Spinal cord (tissue), 10 donors: ENCODE measurements at places on chromosomes 6 and 20. TPM values are rescaled to one million over a fixed set of nuclear protein-coding genes. Genes with fewer than 3 reads are reported as not detected.

PRR18 gene
- polyA plus RNA-seq = 15.4 TPM

OVOL2 gene
- 0.38 TPM for polyA plus RNA-seq

ETV7 gene
- polyA plus RNA-seq = 0.29 TPM

SAMD3 gene
- polyA plus RNA-seq = 4.2 TPM

PPP1R3G gene
- polyA plus RNA-seq = 2.8 TPM

LY6G6F gene
- not detected for polyA plus RNA-seq

TCF21 gene
- polyA plus RNA-seq = 0.63 TPM

SIRPB1 gene
- polyA plus RNA-seq = 2.9 TPM

OR2W1 gene
- polyA plus RNA-seq = not detected

MAS1 gene
- 0.03 TPM for polyA plus RNA-seq

CHRNA4 gene
- polyA plus RNA-seq = 54.0 TPM

GABRR1 gene
- polyA plus RNA-seq = 0.29 TPM

MEP1A gene
- polyA plus RNA-seq = 0.09 TPM

FBXO9 gene
- 132 TPM for polyA plus RNA-seq

PHACTR1 gene
- 48.2 TPM for polyA plus RNA-seq

SLC26A8 gene
- polyA plus RNA-seq = 5.5 TPM

BNIP5 gene
- polyA plus RNA-seq = not detected

CUTA gene
- 241 TPM for polyA plus RNA-seq

NINL gene
- polyA plus RNA-seq = 32.2 TPM

CLDN20 gene
- 0.87 TPM for polyA plus RNA-seq

BMP2 gene
- polyA plus RNA-seq = 6.9 TPM

GTSF1L gene
- polyA plus RNA-seq = not detected

TP53RK gene
- polyA plus RNA-seq = 17.6 TPM

SLC22A16 gene
- polyA plus RNA-seq = 0.87 TPM

OOEP gene
- polyA plus RNA-seq = not detected

KCTD20 gene
- polyA plus RNA-seq = 59.0 TPM

CYP24A1 gene
- polyA plus RNA-seq = 1.2 TPM

HMGA1 gene
- polyA plus RNA-seq = 152 TPM
